ENCODE measurements at places on chromosomes 16 and 17. TPM values are rescaled to one million over a fixed set of nuclear protein-coding genes. Genes with fewer than 3 reads are reported as not detected.

TAT gene
- not detected for total RNA-seq

SRRM2 gene
- total RNA-seq, result 329 TPM

HAS3 gene
- total RNA-seq, result 0.51 TPM

OR1D5 gene
- not detected for total RNA-seq

SPSB3 gene
- 24.5 TPM for total RNA-seq

GRCh38 chr16:11129378-11129781 lies 126.6 kb downstream of the SOCS1 start:
- DNase-seq, result no peak

DNA sequence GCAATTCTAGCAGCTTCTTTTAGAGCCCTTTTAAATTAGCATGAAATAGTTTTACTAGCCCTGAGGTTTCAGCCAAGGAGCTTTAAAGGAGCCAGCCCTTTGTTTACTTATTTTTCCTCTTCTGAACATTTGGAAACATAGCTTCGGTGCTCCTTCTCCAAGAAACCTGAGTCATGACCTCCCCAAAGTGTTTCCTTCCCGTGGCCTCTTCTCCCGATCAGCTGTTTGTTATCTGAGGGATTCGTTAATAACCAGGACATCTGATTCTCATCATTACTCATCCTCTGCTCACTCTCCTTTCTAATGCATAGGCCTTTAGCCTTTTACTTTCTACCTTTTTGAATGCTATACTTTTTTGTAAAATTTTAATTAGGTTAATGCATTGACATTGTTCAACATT lies 204.5 kb downstream of the WWOX start:
- DNase-seq, result no peak

- DNase-seq, result no peak
Observed at GRCh38 chr16:13554005-13554404, 365.9 kb upstream of the ERCC4 start.

Measured in right cardiac atrium (tissue), 5 donors.